Stimulated activated CD8-positive, alpha-beta memory T cell treated with anti-CD3 and anti-CD28 coated beads, Interleukin-4, amount 100 ng/mL, for 1 hour (primary cell): ENCODE measurements at places on chromosomes 12 and 14.

- no peak for DNase-seq
Measured at GRCh38 chr14:104665657-104666522, 23.5 kb upstream of the INF2 start.

- DNase-seq = no peak
Measured at GRCh38 chr14:20679907-20680306, 4.5 kb upstream of the RNASE4 start.

DNA sequence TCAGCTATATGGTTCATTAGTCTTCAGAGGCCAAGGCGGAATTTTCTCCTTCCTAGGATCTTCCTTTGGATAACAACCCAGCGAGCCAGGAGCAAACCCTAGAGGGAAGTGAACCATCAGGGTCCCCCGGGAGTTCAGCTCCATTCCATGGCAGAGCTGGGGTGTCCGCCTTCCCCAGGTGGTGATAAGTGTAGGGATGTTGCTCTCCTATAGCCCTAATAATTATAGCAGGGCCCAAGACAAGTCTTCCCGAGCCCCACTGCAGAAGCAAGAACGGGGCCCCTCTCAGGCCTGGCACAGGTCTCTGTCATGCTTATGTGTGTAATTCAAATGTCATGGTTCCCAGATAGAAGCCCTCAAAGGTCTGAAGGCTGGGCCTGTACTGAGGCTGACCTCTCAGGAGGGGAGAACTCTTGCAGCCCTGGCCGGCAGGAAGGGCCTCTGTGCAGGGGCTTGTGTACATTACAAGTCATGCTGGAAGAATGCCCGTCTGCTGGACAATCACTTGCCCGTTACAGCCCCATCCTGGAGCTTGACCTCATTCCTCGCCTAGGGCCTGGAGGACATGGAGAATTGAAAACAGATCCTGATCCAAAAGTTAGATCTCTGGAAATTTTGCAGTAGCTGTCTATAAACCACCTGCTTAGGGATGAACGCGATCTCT, 17.3 kb downstream of the LRTM2 start:
- DNase-seq = no peak

DNA sequence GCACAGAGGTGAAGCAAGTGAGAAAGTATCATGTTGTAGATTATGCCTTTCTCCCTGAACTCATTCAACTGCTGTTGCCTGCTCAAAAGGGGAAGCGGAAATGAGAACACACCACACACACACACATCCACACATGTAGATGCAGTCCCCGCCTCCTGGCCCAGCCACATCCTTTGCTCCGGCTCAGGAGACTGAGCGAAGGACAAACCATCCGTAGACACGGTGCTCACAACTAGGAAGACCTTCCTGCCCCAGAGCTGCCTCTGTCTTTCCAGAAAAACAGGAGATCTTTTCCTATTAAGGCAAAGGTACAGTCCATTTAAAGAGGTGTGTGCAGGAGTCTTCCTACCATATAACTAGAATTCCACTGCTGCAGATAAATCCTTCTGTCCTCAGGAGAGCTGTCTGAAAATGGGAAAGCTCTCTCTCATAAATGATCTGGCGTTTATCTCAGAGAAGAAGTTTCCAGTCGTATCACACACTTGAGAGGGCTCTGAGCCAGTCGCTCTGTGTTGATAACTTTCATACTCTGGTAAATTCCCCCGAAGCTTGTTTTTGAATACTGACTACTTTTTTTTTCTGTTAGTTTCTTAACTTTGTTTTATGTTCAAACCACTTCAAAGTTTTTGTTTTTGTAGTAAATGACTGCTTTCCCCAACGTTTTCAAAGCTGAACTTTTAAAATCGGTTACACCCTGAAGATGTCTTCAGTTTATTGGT, at the start of gene TESPA1:
Gene TESPA1 (minus strand): TSS at position 105 of the 719 bp plus-strand sequence. CDS start 10,200 bp downstream, outside the sequence.
- DNase-seq = peak; percentile 76

- DNase-seq = no peak
Measured at GRCh38 chr14:100523131-100523842, 63.9 kb downstream of the BEGAIN start.

GRCh38 chr12:754851-755562, 2.6 kb downstream of the WNK1 start:
- DNase-seq = no peak

GRCh38 chr14:100900837-100901390, 2.6 kb downstream of the RTL1 start:
- DNase-seq = no peak

GRCh38 chr14:73935666-73936065, 14.2 kb downstream of the FAM161B start:
- DNase-seq = no peak

DNA sequence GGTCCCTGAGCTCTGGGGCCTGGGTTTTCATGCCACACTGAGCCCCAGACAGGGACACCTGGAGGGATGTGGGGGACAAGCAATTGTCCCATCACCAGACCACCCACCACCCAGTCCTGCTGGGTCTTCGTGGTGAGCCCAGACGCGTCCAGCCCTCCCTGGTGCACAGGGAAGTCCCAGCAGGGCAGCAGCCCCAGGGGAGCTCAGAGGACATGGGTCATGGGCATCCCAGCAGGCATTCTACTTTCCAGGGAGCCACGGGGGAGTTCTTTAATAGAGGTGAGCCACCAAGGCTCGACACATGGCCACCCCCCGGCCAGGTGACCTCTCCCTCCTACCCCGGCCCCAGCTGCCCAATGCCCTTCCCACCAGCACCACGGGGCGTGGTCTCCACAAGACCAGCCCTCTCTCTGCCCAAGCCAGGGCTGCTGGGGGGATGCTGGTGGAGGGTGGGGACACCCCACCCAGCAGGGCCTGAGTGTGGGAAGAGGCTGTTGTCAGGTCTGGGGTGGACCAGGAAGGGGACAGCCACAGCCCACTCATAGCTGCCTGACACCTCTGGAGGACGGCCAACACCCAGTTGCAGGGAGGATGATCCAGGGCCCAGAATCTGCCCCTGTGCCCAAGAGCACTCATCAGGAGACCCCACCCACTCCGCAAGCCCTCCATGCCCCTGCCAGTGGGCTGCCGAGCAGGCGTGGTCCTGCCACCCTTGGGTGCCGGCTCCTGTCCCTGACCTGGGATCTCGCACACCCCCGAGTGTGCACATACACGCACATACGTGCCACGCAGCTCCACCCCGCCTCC, 14.1 kb downstream of the AKT1 start:
- no peak for DNase-seq

- DNase-seq = no peak
Measured at GRCh38 chr12:31315044-31315715, 10.8 kb downstream of the SINHCAF start.
